ENCODE measurements at places on chromosomes 16 and 17.

DNA sequence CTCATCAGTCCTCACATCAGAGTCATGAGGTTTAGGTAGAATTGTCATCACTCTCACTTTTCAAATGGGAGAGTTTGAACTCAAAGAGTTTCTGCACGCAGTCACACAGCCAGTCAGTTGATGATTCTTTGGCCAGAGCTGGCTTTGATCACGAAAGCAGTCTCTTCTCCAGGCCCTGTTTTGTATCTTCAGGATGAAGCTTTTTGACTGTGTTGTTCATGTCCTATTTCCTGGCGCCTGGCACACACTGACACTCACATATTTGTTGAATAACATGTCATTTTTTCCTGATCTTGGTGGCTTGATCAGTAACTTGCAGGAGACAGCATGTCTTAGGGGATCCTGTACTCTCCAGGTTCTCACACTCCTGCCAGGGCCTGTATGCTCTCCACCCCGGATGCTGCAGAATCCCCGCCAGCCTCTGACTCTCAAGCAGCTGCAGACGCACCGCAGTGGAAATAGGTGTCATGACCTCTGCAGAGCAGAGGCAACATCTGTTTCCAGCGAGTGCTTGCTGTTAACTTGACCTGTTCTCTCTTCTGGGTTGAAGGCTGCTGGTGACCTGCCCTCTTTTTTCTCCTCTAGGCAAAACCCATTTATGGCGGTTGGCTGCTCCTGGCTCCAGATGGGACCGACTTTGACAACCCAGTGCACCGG, 33.0 kb downstream of the MPRIP start:
- no peaks in the 10 kb centered on the region for H3K27me3 ChIP-seq
- H3K36me3 ChIP-seq, result no peaks in the 10 kb centered on the region
- H3K4me1 ChIP-seq, result peaks cover 44% of the 10 kb centered on the region
- DNase-seq, result no peak

GRCh38 chr16:56669005-56669839, at the start of gene MT1H:
Gene MT1H (plus strand): TSS chr16:56669814. CDS start chr16:56669885, 71 bp downstream.
- H3K27ac ChIP-seq, result no peak within 1 kb of the TSS
- peak within 1 kb of the TSS; percentile 71 for H3K4me3 ChIP-seq
- no peak for DNase-seq
- H3K4me1 ChIP-seq, result peaks cover 16% of the 10 kb centered on the region
- peaks cover 2% of the 10 kb centered on the region for H3K36me3 ChIP-seq
- peaks cover 55% of the 10 kb centered on the region for H3K27me3 ChIP-seq

GRCh38 chr16:87298857-87299465, 18.2 kb downstream of the C16orf95 start:
- no peak for DNase-seq
- peaks cover 12% of the 10 kb centered on the region for H3K4me1 ChIP-seq
- H3K36me3 ChIP-seq, result peaks cover 3% of the 10 kb centered on the region
- H3K27me3 ChIP-seq, result no peaks in the 10 kb centered on the region

- H3K4me3 ChIP-seq, result peak within 1 kb of the TSS; percentile 94
- H3K4me1 ChIP-seq, result peaks cover 45% of the 10 kb centered on the region
- H3K36me3 ChIP-seq, result peaks cover 2% of the 10 kb centered on the region
- no peaks in the 10 kb centered on the region for H3K27me3 ChIP-seq
- peak; percentile 89 for DNase-seq
- peak within 1 kb of the TSS; percentile 99 for H3K27ac ChIP-seq
Observed at GRCh38 chr17:6651354-6651918, at the start of the genes C17orf100 and MED31. Gene C17orf100 (plus strand): TSS chr17:6651762. CDS start chr17:6651914, 152 bp downstream. Gene MED31 (minus strand): TSS chr17:6651605. CDS start chr17:6651528, 77 bp downstream.

DNA sequence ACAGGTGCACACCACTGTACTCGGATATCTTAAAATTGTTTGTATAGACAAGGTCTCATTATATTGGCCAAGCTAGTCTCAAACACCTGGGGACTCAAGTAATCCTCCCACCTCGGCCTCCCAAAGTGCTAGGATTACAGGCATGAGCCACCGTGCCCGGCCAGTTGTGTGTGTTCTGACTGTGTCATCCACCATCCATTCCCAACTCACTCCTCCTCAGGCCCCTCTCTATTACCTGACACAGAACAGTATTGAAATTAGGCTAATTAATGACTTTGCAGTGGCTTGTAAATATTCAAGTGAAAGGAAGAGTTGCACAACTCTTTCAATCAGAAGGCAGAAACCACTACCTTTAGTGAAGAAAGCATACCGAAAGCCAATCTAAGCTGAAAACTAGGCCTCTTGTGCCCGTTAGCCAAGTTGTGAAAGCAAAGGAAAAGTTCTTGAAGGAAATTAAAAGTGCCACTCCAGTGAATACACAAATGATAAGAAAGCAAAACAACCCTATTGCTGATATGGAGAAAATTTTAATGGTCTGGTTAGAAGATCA, 28.7 kb downstream of the GOSR1 start:
- no peak for DNase-seq
- H3K27me3 ChIP-seq, result no peaks in the 10 kb centered on the region
- H3K4me1 ChIP-seq, result peaks cover 17% of the 10 kb centered on the region
- H3K36me3 ChIP-seq, result peaks cover 5% of the 10 kb centered on the region
- no peak overlapping the region for H3K4me3 ChIP-seq
